Fibroblast of skin of left quadriceps (primary cell): ENCODE measurements at places on chromosomes 13 and 19.
A peak's percentile ranks its signal among the peaks of the same experiment; 100 is the strongest.

DNA sequence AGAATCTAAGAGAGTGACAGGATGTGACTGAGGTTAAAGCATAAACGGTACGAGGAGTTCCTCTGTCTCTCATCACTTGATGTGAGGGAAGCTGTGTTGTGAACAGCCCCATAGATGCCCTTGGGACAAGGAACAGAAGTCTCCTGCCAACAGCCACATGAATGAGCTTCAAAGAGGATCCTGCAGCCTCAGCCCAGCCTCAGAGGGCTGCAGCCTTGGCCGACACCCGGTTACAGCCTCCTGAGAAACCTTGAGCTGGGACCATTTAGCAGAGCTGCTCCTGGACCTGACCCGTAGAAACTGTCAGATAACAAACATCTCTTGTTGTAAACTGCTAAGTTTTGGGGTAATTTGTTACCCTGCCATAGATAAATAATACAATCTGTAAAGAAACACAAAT lies 54.2 kb downstream of the CCNE1 start:
- no peak for DNase-seq

DNA sequence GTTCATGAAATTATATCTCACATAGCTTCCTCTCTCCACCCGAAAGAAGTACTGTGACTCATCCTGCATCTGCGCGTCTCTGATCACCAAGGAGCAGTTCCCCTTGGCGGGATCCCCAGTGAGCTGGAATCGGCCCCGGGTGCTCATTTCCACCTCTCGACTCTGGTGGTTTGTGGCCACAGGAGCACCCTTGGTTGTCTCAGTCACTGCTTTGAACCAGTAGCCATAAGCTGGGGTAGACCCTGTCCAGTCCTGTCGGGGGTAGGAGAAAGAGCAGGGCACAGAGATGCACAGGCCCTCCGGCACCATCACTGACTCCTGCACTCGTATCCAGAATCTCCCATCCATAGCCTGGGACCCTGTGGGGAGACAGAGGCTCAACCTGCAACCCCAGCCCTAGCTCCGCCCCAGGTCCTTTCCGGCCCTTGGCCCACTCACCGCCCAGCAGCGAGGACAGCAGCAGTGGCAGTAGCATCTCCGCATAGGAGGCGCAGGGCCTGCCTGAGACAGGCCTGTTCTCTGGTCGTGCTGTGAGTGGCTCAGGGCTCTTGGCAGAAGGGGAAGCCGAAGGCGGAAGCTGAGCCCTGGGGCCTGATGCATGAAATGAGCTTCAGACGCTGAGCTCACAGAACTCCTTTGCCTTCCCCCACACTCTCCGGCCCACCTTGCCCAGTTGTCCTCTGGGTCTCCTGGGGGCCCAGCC lies at the start of gene SIGLEC10:
Gene SIGLEC10 (minus strand): TSS at position 536 of the 703 bp plus-strand sequence. CDS start 61 bp downstream, at position 475.
- DNase-seq, result no peak

GRCh38 chr19:32878988-32879387 lies 9.4 kb upstream of the SLC7A9 start:
- DNase-seq, result no peak

DNA sequence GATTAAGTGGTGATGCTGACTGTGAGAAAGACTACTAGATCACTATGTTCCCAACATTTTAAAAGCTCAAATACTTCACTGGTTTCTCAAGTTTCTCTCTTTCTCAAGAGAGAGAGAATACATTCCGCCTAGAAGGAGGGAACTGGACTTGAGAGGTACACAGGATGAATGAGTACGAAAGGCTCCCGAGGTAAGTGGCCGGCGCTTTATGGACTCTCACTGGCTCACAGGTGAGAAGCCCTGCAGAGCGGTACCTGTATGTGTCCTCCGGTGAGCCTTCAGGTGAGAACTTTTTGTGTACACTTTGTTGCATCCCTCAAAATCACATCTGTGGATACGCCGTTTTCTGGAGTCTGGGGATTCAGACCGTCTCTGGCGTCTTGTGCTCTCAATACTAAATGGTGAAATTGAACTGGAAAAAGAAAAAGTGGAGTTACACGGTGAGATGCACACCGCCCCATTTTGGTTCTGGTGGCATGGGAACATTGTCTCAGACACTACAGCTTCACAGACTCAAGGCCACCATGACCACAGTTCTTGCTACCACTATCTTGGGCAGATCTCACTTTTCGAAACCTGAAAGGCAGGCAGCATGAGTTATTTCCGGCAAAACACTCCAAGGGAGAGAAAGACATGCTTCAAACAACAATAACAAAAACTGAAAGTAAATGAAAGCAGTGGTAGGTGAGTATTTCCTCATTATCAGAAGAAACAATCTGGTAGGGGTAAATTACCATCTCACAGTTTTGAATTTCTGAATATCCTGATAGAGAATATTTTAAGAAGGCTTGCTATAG lies 418.9 kb downstream of the KLF12 start:
- no peak for DNase-seq

DNA sequence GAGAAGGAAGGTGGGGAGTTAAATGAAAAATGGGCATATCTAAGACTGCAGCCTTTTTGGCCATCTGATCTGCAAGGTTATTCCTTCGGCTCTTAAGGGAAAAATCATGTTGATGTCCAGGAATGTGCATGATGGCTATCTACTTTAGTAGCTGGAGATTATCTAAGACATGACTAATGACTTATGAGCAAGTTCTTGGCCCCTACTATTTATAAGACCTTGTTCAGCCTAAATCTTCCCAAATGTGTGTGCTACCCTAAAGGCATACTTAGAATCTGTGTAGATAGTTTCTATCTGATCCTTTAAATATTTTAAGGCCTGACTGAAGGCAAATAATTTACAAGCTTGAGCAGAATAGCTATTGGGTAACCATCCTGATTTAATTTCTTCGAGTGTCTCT lies 41.8 kb upstream of the CD177 start:
- no peak for DNase-seq

- DNase-seq, result no peak
Observed at GRCh38 chr13:96646515-96647211, 347.6 kb downstream of the OXGR1 start.

- DNase-seq, result no peak
Observed at GRCh38 chr13:95479731-95480130, 72.8 kb upstream of the CLDN10 start.

DNA sequence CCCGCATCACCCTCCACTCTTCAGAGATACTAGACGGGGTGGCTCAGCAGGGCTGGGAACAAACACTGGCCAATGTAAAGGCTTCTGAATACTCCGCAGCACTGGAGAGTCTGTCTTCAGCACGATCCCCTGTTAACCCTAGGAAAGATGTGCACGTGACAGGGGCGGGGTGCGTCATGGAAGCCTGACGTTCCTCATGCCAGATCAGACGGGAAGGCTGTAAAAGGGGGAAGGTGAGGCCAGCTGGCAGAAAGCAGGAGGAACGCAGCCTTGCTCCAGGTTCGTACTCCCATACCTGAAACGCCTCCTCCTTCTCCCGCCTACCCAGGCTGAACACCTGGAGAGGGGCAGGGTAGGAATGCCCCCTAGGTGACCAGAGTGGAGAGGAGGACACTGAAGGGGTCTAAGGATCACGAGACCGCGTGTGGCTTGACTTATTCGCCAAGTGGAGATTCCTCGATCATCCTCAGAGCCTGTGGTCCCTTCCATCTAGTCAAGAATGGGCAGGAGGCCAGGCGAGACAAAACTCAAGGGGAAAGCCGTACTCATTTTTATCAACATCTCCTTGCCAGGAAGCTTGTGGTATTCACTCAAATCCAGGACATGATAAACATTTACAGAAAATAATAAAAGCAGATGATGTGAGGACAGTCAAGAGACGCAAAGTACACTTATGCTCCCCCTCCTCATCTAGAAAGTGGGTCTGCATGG lies 18.2 kb upstream of the FFAR2 start:
- DNase-seq, result no peak

DNA sequence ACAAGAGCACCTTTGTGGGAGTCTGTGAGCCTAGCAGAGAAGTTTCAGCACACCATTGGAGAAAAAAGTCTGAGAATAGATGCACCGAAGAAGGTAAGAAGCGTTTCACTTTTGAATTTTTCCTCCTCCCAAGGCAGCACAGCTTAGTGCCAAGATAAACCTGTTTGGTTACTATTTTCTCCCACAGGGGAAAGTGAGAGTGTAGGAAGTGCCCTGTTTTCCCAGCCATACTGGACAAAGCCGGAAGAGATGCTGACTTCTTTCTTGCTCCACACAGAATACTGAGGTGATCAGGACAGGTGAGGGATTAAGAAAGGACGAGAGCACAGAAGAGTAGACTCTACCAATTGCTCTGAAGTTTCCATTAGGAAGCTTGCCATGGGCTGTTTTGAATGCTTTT lies 1011.0 kb upstream of the MIR17HG start:
- no peak for DNase-seq

GRCh38 chr19:19460258-19460731 lies 54.8 kb downstream of the GATAD2A start:
- DNase-seq, result no peak

DNA sequence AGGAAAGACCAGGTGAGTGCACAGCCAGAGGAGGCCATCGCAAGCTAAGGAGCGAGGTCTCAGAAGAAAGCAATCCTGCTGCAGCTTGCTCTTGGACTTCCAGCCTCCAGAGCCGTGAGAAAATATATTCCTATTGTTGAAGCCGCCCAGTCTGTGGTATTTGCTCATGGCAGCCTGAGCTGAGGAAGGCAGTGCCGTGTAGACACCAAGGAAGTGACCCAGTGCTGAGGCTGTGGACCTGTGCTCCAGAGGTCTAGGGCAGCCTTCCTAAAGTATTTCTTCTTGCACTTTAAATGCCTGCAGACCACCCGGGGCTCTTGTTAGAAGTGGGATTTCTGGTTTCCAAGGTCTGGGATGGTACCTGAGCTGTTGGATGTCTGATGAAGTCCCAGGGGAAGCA lies 158.5 kb upstream of the KL start:
- DNase-seq, result no peak

GRCh38 chr19:28351761-28352160 lies 861.2 kb downstream of the UQCRFS1 start:
- no peak for DNase-seq

DNA sequence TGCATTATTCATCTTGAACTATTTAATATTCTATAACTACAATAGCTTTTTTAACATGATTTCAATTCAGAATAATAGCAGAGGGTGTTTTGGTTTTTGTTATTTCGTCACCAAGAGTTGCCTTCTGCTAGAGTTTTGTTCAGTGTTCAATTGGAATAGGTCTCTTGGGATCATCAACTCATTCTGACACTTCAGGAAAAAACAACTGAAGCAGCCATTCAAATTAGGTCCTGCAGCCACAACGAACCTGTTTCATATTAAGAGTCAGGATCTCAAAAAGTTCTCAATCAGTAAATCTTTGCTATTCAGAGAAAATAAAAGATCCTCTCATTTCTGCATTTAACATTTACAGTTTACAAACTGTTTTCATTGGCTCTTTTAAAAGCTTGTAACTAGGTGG lies 2.4 kb upstream of the CHAMP1 start:
- DNase-seq, result peak; percentile 44

GRCh38 chr19:35081201-35081600 lies 34.4 kb upstream of the FXYD3 start:
- no peak for DNase-seq

DNA sequence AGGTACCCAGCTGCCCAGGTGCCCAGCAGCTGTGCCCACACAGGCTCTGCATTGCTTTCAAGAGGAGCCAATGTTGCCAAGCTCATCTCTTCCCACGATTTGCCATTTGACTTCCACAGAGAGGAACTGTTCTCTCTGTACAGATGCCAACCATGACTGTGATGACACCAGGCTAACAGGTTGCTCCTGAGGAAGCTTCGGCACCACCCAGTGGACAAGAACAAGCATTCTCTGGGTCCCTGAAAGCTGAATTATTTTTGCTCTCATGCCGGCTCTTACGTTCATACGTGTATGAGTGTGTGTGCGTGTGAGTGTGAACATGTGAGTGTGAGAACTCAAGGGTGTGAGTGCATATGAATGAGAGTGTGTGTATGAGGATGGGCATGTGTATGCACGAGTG lies 535.2 kb downstream of the LIG4 start:
- DNase-seq, result no peak

DNA sequence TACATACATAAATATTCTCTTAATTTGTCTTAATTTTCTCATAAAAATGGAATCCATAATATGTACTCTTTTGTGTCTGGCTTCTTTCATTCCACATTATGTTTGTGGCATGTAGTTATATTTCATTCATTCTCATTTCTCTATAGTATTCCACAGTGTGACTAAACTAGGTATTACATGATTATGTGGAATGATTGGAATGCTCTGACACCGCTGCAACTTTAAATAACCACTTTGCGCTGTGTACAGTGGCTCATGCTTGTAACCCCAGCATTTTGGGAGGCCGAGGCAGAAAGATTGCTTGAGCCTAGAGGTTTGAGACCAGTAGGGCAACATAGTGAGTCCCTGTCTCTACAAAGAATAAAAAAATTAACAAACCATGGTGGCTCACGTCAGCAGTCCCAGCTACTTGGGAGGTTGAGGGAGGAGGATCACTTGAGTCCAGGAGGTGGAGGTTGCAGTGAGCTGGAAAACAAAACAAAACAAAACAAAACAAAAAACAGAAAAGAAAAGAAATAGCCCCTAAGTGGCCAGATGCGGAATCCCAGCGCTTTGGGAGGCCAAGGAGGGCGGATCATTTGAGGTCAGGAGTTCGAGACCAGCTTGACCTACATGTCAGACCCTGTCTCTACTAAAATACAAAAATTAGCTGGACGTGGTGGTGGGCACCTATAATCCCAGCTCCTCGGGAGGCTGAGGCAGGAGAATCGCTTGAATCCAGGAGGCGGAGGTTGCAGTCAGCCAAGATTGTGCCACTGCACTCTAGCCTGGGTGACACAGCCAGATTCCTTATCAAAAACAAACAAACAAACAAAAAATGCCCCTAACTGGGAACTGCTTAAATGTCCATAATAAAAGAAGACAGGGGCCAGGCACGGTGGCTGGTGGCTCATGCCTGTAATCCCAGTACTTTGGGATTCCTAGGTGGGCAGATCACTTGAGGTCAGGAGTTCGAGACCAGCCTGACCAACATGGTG lies 8.0 kb upstream of the SAE1 start:
- peak; percentile 80 for DNase-seq

- no peak for DNase-seq
Observed at GRCh38 chr19:38977445-38978325, 2.1 kb upstream of the FBXO17 start.

GRCh38 chr13:110509478-110509926 lies 52.0 kb downstream of the RAB20 start:
- DNase-seq, result no peak

DNA sequence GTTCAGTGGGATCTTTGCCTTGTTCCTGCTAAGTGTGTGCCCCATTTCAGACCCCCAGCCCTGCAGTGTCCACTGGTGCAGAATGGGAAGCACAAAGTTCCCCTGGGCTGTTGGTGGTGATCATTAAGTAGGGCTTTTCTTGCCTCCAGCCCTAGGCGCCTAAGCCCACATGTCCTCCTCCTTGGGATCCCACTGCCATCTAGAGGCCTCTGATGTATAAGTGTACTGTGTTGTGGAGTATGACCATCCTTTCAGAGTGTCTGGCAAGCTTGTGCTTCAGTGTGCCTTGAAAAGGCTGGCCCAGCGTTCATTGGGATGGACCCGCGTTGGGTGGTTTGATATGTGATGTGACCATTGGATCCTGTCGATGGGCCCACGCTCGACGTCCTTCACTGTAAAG lies 71.2 kb downstream of the WASF3 start:
- peak; percentile 13 for DNase-seq

DNA sequence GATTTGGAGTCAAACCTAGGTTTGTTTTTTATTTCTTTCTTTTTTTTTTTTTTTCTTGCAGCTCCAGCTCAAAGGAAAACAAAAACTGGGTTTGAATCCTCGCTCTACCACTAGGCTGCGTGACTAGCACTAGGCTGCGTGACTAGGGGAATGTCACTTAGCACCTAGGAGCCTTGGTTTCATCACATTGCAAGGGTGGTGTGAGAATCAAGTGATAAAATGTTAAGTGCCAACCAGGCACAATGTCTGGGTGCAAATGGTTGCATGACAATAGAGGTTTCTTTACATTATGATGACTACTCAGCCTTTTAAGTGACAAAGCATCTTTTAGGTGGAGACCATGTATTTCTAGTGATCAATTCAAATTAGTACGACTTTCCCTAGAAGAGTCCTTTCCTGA lies 27.9 kb downstream of the RCBTB2 start:
- no peak for DNase-seq
